ENCODE measurements at places on chromosomes 4 and X.

DNA sequence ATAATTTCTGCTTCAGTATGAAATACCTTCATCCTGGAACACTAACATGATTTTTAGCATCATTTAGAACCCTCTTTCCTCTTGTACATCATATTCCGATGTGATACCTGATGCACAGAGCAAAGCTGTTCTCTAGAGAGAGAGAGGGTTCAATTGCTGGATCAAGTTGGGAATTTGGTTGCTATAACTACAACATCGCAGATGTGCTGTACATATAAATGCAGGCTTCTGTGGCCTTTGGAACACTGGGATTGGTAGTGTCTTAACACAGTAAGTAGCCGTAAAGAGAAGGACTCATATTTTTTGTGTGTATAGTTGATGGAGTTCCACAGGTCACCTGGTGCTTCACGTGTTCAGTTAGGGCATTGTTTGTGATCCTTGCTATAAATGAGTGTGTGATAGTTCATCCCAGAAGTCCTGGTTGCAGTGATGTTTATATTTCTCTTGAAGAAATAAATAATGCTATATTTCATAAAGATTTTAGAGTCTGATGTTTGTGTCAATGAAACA lies 119.2 kb downstream of the RAPGEF2 start:
- no peak for DNase-seq

DNA sequence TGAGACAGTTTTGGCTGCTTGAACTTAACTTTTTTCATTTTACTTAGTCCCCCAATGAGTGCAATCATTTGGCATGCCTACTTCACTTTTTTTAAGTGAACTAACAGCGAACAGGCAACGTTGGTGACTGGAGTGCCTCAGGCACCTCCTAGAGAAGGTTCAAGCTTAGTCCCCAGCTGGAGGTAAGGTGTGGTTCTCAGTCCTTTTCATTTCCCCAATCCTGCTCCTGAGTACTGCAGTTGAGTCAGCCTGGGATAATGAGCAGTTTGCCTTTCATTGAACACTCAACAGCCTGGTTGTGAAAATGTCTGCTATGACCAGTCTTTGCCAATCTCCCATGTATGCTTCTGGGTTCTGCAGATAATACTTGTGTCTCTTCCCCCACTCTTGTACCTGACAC lies 109.5 kb downstream of the CDKL5 start:
- no peak for DNase-seq

- DNase-seq = no peak
These were observed 157.6 kb downstream of the TENM3 start for GRCh38 chr4:182400790-182401189.

GRCh38 chrX:134622056-134622812 lies 36.0 kb downstream of the PLAC1 start:
- peak; percentile 82 for DNase-seq

GRCh38 chr4:41989994-41990364 lies 351 bp upstream of the SLC30A9 start:
- no peak for DNase-seq

DNA sequence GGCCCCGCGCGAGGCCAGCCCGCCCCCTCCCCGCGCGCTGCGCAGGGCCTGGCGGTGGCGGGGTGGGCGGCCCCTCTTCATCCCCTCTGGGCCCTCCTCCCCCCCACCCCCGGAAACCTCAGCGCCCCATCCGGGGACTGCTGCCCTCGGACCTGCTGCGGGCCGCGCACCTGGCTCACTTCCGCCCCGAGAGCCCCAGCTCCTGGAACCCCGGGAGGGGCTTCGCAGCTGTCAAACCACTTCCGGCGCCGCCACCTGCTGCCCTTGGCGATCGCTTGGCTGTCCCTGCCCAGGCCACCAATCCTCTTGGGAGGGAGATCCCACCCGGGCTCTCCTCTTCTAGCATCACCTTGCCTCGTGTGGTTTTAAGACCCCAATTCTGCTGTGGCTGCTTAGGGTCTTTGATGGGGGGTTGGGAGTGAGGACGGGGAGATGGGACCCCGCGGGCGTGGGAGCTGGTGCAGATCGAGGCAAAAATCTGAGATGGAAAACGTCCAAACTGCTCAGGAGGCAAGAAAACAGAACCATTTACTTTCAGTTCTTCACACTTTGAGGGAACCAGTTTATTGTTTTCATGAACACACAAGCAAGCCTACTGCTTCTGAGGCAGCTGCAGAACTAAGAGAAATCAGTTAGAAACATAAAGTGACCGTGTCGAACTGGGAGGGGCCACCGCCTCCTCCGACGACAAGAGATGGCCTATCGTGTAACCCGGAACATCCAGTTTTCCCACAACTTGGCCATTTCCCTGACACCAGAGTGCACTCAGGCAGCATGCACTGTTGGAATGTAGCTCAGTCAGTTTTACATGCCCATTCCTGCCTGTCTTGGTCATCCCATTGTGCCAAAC lies 754 bp downstream of the MTMR1 start:
- DNase-seq = peak; percentile 75

DNA sequence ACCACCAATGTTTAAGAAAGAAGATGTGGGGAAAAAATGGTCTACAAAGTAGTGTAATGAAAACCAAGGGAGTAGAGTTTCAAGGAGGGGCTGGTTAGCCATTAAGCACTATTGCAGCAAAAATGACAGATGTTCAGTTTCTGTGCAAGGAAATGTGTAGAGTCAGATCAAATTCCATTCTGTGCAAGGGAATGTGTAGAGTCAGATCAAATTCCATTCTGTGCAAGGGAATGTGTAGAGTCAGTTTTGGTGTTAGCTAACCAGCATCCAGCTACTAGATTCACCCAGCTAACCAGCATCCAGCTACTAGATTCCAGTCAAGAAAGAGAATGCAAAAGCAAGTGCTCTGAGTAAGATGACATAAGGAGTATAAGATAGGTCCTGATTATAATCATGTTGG lies 208.8 kb downstream of the COX18 start:
- DNase-seq = no peak

GRCh38 chr4:87006426-87006675 lies 71.5 kb downstream of the AFF1 start:
- no peak for DNase-seq

DNA sequence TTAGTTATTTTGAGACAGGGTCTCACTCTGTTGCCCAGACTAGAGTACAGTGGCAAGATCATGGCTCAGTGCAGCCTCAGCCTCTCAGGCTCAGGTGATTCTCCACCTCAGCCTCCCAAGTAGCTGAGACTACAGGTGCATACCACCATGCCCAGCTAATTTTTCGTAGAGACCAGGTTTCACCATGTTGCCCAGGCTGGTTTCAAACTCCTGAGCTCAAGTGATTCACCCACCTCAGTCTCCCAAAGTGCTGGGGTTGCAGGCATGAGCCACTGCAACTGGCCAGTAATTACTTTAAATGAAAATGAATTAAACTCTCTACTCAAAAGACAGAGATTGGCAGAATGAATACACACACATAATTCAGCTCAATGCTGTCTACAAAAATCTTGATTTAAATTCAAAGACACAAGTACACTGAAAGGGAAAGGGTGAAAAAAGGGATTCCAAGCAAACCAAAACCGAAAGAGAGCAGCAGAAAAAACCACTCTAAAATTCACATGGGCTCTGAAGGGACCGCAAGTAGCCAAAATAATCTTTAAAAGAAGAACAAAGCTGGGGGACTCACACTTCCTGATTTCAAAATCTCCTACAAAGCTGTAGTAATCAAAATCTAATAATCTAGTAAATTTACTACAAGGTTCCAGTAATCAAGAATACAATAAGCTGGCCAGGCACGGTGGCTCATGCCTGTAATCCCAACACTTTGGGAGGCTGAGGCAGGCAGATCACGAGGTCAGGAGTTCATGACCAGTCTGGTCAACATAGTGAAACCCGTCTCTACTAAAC lies 11.8 kb upstream of the SPON2 start:
- no peak for DNase-seq

GRCh38 chr4:39367166-39367565 lies 1.0 kb upstream of the RFC1 start:
- DNase-seq = no peak

GRCh38 chrX:71618303-71618721 lies at the start of gene CXCR3:
Gene CXCR3, minus strand, starts transcription at chrX:71618511. Its CDS starts 62 bp downstream, at chrX:71618449.
- DNase-seq = peak; percentile 91

DNA sequence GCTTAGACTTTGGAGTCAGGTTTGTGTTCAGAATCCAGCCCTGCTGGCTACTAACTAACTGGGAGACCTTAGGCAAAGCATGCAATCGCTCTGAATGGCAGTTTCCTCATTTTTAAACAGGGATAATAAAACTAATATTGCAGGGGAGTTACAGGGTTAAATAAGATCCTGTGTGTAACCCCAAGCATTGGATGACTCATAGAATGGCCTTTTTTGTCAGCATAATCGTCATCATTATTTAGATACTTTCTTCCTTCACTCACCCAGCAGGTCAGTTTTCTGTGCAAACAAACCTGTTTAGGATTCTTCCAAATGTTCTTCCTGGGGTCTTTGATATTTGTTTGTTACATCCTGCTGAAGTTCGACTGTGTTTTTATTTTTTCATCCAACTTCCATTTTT lies 208.2 kb downstream of the EVC2 start:
- DNase-seq = no peak

- no peak for DNase-seq
These were observed 1973.0 kb upstream of the AGA start for GRCh38 chr4:179415037-179415846.

GRCh38 chrX:50801135-50801534 lies 12.9 kb downstream of the SHROOM4 start:
- DNase-seq = no peak

GRCh38 chr4:40870150-40870549 lies 120.4 kb downstream of the NSUN7 start:
- no peak for DNase-seq

GRCh38 chr4:132691668-132692067 lies 457.4 kb upstream of the PCDH10 start:
- DNase-seq = no peak

- no peak for DNase-seq
These were observed 83.6 kb downstream of the PARM1 start for GRCh38 chr4:75016472-75016871.

DNA sequence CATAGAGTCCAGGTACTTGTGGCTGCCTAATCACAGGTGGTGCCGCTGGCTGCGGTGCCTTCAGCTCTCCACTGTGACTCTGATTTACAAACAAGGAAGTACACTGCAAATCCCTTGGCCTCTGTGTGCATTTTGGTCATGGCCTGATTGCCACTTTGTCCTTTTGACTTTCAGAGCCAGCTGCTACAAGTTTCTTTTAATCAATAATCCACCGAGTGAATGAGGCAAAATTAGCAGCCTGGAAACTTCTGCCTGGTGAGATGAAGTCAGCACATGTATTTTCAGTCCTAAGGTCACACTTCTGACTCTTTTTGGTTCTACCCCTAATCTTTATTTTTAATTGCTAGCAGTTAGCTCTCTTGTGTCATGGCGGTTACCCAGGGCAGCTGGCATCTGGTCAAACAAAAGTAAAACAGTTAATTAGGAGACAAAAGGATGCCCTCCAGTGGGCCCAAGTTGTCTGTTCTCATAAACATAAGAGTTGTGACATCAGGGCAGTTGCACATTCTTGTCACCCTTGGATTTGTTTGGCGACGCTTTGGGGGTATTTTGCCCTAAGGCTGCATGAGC lies 62.3 kb upstream of the LNX1 start:
- DNase-seq = no peak

DNA sequence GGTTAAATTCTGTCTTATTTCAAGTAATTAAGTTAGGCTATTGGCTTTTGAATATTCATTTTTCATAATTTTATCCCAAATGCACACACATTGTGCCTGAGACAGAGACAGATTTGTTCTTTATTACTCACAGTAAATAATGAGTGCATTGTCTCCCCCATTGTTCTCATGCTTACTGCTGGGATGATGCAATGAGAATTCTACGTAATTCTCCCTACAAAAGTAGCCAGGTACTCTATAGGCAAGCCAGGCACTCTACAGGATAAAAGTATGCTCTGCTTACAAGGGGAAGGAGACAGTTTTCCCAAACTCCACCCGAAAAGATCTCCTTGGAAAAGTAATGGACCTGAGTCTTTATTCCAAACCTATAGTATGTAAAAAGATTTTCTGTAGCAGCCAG lies 1890.7 kb upstream of the PCDH10 start:
- DNase-seq = no peak

- no peak for DNase-seq
These were observed 117.9 kb downstream of the PPEF1 start for GRCh38 chrX:18825375-18825774.

- no peak for DNase-seq
These were observed 8.5 kb downstream of the POU3F4 start for GRCh38 chrX:83516597-83516996.

GRCh38 chrX:150062292-150063137 lies 124.2 kb upstream of the EOLA2 start:
- no peak for DNase-seq

GRCh38 chr4:185997296-185997695 lies 71.7 kb upstream of the TLR3 start:
- no peak for DNase-seq

- no peak for DNase-seq
These were observed 53.2 kb upstream of the C4orf54 start for GRCh38 chr4:99710681-99711345.

DNA sequence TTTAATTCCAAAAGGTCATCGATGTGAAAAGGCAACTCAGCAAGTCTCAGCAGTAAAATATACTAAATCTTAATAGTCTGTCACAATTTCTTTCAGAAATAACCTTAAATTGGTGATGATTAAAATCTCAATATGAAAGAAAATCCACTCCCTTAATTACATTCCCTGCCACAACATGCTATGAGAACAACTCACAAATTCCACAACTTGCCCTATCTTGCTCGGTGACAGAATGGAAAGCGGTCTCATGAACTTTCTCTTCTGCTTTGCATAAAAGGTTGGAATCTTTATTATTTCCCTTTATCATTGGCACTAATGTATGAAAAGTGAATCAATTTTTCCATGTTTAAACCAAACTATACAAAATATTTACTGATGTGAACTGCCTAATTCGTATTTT lies 380.8 kb downstream of the TMA16 start:
- no peak for DNase-seq

DNA sequence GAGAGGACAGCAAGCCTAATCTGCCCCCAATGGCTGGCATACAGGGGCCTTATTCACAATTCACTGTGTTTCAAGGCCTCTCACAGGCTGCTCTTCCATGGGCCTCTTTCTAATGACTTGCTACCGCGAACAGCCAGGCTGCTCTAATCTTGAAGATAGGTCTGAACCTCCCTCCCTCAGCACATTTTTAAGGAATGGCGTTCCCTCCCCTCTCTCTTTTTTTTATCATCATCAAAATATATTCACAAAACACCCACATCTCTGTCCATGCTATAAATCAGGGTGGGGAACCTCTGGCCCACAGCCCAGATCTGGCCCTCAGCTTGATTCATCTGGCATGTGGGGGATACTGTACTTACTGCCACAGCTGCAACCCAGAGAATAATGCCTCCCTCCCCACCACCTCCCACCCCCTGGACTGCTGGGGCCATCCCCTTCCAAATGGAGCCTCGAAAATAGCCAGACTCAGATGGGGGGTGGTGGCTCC lies 76.2 kb upstream of the PLAC1 start:
- DNase-seq = no peak

- DNase-seq = no peak
These were observed 157.8 kb downstream of the ANTXR2 start for GRCh38 chr4:79915246-79915645.

GRCh38 chrX:74534569-74535038 lies 79.8 kb downstream of the RLIM start:
- peak; percentile 74 for DNase-seq
